CD8-positive, alpha-beta T cell (primary cell): ENCODE measurements at places on chromosomes 3 and 15.

DNA sequence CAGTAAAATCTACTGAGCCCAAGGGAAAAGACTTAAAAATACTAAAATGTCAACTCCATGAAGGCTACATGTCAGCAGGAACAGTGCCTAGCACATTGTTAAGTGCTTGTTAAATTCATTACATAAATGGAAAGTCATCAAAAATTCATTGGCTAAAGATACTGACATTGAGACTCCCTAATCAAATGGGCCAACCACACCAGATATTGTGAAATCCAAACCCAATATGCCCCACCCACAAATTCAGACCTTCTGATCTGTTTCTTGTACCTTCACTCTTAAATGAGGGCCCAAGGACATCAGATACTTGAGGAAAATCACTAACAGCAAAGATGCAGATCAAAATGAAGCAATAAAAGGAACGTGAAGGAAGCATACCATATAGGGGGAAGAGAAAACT, 20.7 kb downstream of the MRPS22 start:
- DNase-seq = no peak

GRCh38 chr15:86863226-86863915, 783.7 kb downstream of the AGBL1 start:
- no peak for DNase-seq

DNA sequence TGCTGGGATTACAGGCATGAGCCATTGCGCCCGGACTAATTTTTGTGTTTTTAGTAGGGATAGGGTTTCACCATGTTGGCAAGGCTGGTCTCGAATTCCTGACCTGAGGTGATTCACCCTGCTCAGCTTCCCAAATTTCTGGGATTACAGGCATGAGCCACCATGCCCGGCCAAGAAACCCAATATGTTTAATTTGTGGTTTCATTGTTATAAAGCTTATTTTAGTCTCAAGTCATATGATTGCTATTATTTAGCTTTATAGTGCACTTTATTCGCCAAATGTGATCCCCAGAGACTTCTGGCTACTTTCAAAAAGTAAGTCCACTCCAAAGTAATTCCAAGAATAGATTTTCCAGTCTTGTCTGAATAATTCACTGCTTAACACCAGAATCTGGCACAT, 19.3 kb upstream of the SLC4A7 start:
- no peak for DNase-seq

DNA sequence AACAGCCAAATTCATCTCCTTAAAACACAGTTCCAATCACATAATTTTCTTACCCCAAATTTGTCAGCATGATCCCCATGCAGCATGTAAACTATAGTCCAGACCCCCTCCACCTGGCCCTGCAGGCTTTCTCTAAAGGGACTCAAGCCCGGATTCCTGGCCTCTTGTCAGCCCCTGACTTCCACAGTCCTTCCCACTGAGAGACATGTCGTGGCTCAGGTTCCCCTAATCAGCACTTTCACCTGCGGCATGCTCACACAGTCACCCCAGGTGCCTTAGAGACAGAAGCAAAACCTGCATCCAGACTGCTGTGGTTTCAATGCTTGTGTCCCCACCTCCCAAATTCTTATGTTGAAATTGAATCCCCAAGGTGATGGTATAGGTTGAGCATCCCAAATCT, 372.7 kb upstream of the ATP10A start:
- no peak for DNase-seq

DNA sequence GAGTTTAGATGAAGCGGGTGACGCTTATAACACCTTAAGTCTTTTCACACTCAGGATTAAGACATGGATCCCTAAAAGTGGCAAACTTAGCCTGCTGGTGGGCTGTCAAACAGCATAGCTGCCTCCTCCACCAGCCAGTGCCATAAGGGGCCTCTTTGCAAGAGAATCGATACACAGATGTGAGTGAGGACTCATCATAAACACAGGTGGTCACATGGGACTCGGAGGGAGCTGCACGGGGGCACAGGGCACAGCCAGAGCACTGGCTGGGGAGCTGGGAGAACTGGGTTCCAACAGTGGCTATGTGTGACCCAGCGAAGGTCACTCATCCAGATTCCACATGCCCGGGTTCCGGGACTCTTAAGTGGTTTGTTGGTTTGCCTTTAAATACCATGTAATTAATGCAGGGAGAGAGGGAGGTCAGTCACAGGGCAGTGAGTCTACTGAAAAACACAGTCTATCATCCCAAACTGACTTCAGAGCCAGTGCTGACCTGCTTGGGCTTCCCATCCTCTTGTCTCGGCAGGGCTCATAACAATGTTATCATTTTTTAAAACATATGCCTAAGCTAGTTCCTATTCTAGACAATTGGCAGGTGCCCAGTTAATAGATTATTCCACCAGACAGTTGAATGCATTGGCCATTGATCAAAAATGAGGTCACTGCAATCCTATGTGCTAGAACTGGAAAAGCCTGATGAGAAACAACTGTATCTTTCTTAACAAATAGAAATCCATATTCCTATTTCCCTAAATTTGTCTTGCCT, 51.8 kb downstream of the SLC12A8 start:
- no peak for DNase-seq

DNA sequence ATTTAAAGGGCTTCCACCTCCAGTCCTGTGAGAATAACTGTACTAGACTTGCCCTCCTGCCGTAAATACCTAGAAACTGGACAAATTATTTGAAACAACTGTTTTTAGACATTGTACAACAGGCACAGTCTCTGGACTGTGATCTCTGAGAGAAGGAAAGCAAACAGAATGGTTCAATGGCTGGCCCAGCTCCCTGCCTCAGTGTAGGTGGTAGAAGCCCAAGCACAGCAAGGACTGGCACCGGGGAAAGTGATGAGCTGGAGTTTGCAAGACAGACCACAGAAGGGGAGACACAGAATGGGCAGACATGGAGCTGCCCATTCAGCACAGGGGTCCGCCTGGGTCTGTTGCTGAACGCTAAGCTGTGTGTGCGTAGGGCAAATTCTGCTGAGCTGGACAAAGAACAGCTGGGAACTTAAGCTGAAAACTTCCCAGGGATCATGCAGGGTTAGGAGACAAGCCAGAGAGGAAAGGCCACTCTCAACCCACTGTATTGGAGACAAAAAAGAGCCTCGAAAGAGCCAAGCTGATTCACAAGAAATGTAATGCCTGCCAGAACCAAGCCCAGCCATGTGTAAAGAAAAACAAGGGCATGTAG, 52.6 kb upstream of the SEC61A1 start:
- DNase-seq = no peak

DNA sequence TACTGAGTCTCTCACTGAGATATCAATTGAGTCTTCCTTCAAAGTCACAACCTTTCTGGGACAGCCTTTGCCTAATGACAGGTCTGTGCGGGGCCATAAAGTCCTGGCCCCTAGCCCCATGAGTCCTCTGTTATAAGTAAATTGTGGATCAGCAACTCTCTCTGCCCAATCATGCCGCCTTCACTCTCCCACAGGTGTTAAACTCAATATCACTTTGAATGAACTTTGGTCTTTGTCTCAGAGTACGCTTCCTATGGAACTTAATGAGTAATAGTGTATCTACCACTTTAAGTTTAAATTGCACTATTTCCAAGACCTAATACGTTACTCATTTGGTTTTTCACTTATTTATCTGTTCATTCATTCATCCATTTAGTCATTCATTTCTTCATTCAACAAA, 826.4 kb downstream of the TUSC7 start:
- DNase-seq = no peak

DNA sequence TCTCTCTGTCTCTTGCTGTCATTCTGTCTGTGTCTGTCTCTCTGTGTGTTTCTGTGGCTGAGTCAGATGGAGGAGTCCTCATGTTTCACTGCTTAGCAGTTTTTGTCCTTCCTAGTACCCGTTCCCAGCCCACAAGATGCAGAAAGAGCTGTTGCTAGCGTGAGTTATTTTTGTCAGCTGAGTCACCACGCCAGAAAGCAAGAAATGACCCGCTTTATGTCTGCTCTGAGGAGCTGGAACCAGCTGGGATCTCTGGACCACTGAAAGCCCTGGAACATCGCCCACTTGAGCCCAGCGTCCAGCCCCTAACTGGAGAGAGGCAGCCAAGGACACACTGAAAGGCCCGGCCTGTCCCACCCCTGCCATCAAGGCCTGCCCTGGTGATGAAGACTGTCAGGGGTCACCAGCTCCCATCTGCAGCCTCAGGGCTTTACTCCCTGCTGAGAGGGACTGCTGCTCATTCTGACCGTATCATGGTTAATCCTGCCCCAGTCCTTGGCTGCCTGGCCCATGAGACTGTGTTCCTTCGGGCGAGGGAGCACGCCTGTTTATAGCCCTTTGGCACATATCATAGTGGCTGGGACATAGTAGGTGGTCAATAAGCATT, 101.7 kb upstream of the TPM1 start:
- no peak for DNase-seq

GRCh38 chr15:45377609-45378148, 665 bp downstream of the GATM start:
- peak; percentile 14 for DNase-seq

- DNase-seq = no peak
Measured at GRCh38 chr15:90463381-90463780, 66.3 kb upstream of the CRTC3 start.

GRCh38 chr3:139518306-139518705, 21.2 kb downstream of the RBP1 start:
- DNase-seq = no peak

- DNase-seq = no peak
Measured at GRCh38 chr3:194107107-194107506, 28.8 kb upstream of the HES1 start.

- no peak for DNase-seq
Measured at GRCh38 chr15:88375234-88375927, 91.8 kb downstream of the MRPL46 start.

DNA sequence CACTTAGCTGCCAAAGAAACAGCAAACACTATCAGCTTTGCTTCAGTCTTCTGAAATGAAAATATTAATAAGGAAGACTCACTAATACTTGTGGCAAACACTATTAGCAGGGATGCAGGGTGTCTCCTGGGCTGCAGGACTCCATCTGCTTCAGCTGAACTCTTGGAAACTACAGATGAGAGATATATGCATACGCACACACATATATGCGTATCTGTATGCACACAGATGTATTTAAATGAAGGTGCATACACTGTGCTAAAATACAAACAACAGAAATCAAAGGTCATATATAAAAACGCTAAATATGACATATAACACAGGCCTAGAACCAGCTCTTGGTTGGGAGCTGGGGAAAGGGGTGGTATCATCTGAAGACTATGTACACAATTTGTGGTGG, 10.6 kb downstream of the PPM1M start:
- DNase-seq = no peak

GRCh38 chr15:76060118-76060989, 569 bp downstream of the TMEM266 start:
- DNase-seq = peak; percentile 72

- DNase-seq = no peak
Measured at GRCh38 chr15:90028376-90028944, 27.3 kb downstream of the ZNF710 start.

DNA sequence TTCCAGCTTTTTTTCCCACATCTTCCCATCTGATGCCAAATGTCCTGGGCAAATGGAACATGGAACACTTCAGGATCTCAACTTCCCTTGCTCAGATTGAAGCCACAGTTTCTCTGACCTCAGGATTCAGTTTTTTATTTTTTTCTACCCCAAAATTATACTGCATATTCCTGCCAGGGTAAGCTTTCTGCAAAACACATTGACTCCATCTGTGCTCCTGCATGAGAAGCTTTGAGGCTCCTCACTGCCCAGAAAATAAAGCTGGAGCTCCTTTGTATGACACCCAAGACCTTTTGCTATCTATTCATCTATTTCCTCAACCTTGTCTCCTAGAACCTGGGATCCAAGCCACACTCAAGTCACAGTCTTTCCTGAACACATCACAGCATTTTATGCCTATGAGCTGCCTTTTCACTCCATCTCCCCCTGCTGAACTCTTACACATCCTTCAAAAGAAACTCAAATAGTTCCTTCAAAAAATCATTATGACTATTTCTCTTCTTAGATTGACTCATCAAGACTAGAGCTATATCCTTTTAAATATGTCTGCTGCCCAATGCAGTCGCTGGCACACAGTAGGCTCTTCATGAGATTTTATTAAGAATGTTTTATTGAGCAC, 57.4 kb upstream of the PSMD6 start:
- DNase-seq = no peak
